GM12864 (cell line): ENCODE measurements at places on chromosomes 5 and 9.

- no peak for DNase-seq
Measured at GRCh38 chr9:17656889-17657288, 78.0 kb downstream of the SH3GL2 start.

GRCh38 chr5:1384521-1384920 is 39.6 kb upstream of the CLPTM1L start:
- no peak for DNase-seq

GRCh38 chr5:176741561-176742211 is 68.7 kb upstream of the UNC5A start:
- no peak for DNase-seq

- DNase-seq, result no peak
Measured at GRCh38 chr5:14855366-14855765, 16.2 kb downstream of the ANKH start.

DNA sequence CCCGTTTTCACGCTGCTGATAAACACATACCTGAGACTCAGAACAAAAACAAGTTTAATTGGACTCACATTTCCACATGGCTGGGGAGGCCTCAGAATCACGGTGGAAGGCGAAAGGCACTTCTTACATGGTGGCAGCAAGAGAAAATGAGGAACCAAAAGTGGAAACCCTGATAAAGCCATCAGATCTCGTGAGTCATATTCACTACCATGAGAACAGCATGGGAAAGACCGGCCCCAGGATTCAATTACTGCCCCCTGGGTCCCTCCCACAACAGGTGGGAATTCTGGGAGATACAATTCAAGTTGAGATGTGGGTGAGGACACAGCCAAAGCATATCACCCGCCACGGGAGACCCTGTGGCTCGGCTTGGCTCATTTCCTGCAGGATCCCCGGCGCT is 20.2 kb downstream of the EXD3 start:
- no peak for DNase-seq

DNA sequence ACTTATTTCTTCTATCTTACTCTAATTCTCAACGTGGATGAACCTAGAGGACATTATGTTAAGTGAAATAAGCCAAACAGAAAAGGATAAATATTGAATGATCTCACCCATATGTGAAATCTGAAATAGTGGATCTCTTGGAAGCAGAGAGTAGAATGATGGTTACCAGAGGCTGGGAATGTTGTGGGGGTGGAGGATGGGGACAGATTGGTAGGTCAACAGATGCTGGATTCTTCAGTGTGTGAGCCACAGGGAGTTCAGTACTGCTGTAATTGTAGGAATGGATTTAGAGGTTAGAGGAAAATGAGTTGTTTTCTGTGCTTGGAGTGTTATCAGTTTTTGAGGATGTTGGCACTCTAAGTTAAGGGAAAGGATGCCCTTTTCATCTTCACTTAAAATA is 190.6 kb downstream of the FBXL7 start:
- no peak for DNase-seq

- DNase-seq, result no peak
Measured at GRCh38 chr5:133198511-133198910, 146.7 kb downstream of the HSPA4 start.

DNA sequence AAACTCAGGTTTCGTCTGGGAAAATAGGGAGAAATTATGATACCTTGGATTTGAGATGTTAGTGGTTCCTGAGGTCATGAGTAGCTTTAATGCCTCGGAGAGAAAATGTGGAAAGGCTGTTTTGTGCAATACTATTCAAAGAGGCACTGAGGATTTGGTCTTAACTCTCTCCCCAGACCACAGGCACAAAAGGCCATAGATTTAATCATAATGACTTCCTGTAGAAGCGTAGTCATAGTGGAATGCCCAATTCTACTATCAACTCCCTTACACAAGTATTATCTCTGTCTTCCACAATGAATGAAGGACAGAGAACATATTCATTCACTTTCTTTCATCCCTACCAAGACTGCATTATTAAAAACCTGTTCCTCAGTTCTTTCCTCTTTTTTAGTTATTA is 153.0 kb upstream of the FTMT start:
- no peak for DNase-seq

DNA sequence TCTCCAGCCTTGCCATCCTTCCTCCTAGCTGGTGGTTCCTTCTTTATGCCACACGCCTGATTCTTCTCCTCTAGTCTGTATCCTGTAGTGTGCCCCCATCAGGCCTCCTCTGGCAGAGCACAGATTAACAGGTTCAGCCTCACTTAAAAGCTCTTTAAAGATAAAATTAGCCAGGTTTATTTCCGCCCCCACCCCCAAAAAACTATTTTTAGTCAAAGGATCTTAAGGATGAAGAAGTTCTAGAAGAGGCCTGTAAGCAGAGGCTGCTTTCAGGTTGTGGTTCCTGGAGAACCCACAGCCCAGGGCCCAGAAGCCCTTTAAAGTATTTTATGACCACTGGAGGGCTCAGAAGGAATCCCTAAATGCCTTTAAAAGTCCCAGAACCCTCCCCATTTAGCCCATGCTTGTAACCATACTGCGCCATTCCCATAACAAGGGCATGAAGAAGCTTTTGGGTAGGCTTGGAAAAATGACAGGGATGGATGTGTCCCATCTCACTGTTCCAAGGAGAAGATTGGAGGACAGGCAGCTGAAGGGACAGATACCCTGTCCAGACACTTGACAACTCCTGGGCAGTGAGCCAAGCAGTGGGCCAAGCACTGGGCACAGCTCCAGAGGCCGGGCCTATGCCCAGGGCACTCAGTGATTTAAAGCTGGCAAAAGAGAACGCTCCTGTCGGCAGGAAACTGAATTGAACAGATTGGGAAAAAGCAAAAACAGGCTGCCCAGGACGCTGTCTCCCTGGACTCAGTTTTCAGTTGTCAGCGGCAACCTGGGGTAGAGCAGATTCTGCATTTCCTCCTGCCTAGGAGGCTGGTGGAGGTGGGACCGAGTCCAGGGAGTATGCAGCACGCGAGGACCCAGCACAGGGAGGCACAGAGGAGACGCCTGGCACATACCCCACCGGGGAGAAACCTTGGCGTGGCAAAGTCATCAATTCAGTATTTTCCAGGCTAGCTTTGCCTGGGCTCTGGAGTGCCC is 106.3 kb upstream of the SSBP2 start:
- no peak for DNase-seq

DNA sequence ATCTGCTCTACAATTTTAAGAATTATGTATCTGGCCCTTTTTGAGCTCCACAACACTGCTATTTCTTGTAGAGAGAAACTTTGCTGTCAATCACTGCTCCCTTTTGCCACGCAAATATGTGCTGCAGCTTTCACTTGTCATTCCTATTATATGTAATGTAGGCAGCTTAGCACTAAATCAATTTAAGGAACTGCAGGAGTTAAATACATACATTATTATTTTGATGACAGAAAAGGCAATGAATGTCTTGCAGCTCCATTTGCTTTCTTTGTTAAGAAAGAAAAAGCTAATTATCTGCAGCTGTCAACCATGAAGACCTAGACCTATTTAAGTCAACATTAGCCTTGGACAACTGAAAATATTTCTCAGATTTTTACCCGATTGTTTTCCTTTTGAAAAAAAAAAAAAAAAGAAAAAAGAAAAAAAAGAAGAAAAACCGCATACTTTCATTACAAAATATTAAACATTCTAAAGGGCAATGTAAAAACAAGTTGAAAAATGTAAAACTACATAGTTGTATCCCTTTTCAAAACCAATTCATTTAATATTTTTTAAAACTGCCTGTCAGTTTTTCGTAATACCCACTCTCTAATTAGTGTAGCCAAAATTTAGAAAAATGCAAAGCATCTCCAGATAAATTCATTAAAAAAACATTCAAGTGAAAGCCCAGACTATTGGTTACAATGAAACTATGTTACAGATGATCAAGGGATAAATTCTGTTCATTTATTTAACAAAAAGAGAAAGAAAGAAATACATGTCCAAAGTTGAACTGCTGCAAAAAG is 57.2 kb downstream of the RFX3 start:
- DNase-seq, result no peak

GRCh38 chr9:75939536-75940111 is 49.2 kb downstream of the PCSK5 start:
- DNase-seq, result no peak

GRCh38 chr5:59491945-59492344 is 401.6 kb downstream of the PDE4D start:
- DNase-seq, result no peak

DNA sequence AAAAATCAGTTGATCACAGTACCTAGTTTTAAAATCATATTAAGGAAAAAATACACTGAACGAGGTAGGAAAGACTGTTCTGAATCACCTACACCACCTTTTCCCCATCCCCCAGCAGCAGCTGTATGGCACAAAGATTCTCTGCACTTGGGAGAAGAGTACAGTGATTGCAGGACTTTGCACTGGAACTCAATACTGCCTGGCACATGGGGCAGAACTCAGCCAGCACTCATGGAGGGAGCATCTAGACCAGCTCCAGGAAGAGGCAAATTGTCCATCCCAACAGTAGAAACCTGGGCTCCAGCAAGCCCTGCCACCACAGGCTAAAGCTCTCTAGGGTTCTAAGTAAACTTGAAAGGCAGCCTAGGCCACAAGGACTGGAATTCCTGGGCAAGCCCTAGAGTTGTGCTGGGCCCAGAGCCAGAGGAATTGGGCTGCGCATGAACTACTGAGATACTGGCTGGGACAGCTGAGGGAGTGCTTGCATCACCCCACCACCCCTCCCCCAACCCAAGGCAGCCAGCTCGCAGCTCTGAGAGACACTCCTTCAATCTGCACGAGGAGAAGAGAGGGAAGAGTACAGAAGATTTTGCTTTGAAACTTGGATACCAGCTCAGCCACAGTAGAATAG is 654.4 kb upstream of the CDH6 start:
- no peak for DNase-seq
